Activated CD4-positive, alpha-beta T cell treated with anti-CD3 and anti-CD28 coated beads, Interleukin-2, amount 10 ng/mL, durations not matched to agents 7 days and 5 days (primary cell): ENCODE measurements at places on chromosomes 2 and 18.

DNA sequence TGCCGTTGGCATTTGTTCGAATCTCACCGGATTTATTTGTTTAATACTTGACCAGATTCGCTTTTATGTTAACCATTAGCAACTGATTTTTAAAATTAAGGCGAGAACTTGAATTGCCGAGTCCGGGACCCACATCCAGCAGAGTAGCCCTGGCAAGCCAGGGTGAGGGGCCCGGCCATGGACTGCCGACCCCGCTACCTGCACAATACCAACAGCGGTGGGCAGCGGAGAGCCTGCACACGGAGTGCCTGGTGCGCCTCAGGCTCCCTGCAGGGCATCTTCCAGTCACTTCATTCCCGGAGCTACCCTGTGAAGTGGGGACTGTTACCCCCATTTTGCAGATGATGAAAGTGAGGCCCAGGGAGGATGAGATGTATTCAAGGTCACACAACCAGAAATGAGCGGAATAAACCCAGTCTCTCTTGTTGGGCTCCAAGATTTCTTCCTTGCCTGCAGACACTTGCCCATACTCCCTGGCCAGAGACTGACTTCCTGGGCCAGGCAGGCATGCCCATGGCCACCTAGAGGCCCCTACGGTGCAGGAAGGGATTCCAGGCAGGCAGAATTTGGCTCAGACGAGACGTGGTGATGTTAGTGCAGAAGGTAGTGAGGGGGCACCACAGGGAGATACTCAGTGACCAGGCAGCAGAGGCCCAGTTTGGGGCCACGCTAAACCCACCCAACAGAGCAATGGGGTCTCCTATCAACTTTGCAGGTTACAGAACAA, 2.9 kb downstream of the FBLN7 start:
- DNase-seq = no peak

- DNase-seq = no peak
Measured at GRCh38 chr2:138249207-138249606, 252.4 kb upstream of the SPOPL start.

DNA sequence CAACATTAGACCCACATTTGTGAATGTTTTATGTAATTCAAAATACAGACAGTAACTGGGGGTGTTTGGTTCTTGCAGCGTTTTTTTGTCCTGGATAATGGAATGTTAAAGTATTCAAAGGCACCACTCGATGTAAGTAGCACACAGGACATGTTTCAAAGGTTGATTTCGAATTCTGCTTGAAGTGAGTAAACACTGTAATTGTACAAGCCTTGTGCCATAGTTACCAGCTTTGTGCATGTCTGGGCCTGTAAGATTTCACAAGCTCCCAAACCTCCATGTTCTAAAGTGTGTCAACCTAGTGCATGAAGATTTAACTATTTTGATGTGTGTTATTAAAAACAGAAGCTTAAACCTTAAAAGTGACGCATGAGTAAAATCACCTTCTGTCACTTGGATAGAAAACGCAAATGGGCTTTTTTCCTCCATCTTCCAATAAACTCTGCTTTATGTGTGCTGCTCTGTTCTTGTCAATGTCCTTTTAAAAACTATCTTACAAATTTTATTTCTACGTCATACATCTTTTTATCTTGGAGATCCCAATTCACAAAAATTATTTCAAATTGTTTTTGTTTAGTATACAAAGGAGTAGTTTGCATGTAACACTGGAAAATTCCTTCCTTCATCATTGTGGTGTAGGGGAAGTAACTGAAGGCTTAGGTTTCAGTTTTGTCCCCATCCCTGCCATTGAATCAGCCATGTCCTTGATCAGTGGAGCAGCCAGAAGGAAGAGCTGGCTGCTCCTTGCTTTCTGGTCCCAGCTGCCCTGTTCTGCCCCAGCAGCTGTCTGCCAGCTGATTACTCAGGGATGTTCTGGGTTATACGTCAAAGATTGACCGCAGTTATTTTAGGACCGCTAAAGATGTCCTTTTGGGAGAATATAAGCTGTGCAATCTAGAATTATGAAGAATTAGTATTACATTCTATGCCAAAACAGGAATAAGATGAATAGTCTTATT, 119.2 kb downstream of the PRKRA start:
- DNase-seq = no peak

GRCh38 chr2:44705356-44705755, 236.1 kb upstream of the SIX3 start:
- no peak for DNase-seq

- no peak for DNase-seq
Measured at GRCh38 chr2:25491966-25492532, 150.3 kb upstream of the DNMT3A start.

GRCh38 chr2:58120626-58121229, 74.1 kb downstream of the VRK2 start:
- DNase-seq = no peak

GRCh38 chr2:152167065-152167464, 8.5 kb downstream of the STAM2 start:
- DNase-seq = no peak

DNA sequence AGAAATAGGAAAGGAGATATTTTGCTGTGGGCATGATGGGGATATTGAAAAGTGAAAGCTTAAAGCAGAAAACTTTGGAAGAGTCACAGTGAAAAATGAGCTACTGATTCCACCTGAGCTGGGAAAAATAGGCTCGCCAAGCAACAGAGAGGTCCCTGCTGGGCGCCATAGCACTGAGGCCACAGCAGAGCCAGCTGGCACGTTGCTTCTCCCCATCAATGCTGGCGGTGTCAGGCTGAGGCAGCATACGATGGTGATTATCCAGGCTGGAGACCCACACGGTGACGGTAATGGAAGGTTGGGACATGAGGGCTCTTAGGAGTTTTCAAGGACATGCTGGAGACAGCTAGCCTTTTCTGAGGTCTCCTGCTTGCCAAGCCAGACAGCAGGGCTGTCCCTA, 25.8 kb upstream of the DTNB start:
- DNase-seq = no peak

DNA sequence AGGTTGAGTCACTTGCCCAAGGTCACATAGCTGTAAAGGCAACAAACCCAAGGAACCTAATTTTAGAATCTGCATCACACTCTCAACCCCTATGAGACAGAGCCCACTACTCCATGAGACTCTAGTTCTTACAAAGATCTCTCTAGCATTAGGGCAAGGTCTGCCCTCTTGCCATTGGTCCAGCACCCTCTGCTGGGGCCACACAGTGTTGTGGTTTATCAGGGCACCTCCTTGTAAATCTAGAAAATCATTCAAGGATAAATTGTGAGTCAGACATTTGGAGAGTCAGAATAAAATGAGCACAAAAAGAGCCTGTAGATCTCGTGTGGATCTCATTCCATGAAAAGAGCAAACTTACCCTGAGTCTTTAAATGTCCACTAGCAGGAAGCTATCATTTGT, 91.2 kb downstream of the SLC8A1 start:
- DNase-seq = no peak

DNA sequence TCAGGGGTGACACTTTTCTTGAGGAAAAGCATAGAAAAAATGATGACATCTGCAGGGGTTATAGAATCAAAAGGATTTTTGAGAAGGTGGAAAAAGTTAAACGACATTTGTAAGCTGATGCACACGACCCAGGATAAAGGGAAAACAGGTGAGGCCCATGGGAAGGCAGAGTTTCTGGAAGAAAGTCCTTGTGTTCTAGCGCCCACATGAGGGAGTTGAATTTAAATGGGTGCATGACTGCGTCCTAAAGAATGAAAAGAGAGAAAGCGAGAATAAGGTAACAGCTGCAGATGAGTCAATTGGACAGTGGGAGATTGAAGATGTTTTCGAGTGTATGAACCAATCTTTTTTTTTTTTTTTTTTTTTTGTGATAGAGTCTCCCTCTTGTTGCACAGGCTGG, 158.1 kb downstream of the GALR1 start:
- no peak for DNase-seq

GRCh38 chr18:58850786-58851469, 13.7 kb upstream of the ZNF532 start:
- DNase-seq = no peak

DNA sequence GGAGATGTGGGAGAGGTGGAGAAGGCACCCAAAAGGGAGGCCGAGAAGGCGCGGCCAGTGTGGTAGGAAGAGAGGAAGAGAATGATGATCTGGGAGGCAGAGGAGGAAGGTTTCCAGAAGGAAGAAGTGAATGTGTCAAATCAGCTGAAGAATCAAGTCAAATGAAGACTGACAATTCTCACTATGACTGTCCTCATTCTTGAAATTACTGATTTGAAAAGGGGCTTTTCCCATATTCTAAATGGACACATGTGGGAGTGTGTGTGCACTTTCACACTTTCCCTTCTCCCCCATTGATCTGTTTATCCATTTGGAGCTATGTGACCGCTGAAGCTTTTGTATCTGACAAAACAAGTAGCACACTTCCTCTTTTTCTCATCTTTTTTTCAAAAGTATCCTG, 6.1 kb downstream of the AFF3 start:
- DNase-seq = no peak

- DNase-seq = no peak
Measured at GRCh38 chr18:48882379-48882778, 68.4 kb downstream of the SMAD7 start.

DNA sequence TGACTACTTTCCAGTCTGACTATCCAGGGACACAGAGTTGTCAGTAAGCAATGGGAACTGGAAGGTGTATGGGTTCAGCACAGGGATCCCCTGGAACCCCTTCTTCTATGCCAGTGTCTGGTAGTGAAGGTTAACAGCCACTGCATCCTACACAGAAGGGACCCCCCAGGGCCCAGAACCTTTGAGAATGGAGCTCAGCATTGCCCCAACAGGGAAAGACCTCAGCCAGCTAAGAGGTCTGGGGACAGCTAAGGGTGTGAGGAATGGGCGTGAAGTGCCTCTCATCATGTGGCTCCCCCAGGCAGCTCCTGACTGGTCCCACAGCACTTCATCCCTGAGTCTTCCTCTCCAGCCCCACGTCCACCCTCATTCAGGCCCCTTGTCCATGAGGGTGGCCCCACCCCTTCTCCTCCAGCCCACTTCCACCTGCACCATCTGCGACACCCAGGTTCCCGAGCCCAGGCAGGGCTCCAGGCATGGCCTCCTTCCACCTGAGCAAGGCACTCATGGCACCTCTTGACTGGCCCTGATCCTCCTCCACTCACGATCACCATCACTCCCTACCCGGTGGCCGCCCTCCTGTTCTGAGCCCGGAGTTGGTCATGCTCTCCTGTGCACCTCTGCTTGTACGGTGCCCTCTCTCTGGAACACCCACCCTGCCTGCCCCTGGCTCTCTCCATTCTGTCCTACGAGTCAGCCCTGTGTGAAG, 77.1 kb downstream of the SFXN5 start:
- no peak for DNase-seq

DNA sequence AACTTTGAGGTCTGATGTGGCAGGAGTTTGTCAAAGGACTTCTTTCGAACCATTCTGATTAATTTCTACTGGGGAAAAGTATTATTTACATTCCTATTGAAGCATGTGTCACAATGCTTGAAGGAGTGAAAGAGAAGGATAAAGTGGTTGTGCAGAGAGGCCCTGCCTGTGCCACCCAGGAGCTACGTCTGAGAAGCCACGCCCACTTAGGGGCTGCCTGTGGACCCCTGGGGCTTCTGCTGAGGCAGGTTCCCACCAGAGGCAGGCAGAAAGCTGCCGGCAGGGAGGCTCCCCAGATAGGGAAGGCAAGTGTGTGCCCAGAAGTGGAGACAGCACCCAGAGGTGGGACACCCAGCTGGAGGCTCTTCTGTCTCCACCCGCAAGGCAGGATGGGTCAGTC, 47.4 kb downstream of the GBX2 start:
- no peak for DNase-seq

GRCh38 chr2:128490881-128491691, 172.4 kb upstream of the HS6ST1 start:
- DNase-seq = no peak

GRCh38 chr2:11396467-11397445, 52.3 kb upstream of the ROCK2 start:
- DNase-seq = no peak
